ENCODE measurements at places on chromosomes 2 and 18.

DNA sequence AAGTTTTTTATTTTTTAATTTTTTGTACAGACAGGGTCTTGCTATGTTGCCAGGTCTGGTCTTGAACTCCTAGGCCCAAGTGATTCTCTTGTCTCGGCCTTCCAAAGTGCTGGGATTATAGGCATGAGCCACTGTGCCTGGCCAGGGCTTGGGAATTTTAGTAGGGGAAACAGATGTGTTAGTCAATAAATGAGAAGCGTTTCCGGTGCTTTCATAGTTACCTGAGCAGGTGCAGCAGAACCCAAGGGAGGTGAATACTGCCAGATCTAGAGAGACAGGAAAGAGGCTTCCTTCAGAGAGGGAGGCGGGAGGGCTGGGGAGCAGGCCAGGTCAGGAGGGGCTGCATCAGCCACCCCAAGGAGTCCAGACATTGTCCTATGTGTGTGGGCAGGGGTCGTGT lies 30.5 kb upstream of the IMPA2 start:
- no peak for DNase-seq

DNA sequence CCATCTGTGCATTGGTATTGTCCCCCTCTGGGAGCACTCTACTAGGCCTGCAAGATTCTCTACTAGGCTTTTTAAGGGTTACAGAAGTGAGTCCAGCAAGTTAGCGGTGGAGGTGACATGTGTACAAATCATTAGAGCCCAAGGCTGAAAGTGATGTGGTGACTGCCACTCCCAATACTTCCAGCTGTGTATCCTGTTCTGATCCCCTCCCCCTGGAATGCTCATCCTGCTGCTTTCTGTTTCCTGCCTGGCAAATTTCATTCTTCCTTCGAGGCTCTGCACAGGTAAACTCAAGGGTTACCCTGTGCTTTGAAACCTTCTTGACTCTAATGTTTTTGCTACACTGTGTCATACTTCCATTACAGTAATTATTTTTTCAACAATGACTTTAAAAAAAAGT lies 258.5 kb upstream of the REV1 start:
- no peak for DNase-seq

- peak; percentile 58 for DNase-seq
Observed at GRCh38 chr2:172813314-172813888, 77.8 kb downstream of the RAPGEF4 start.

GRCh38 chr2:160458718-160459453 lies 34.7 kb downstream of the RBMS1 start:
- no peak for DNase-seq

DNA sequence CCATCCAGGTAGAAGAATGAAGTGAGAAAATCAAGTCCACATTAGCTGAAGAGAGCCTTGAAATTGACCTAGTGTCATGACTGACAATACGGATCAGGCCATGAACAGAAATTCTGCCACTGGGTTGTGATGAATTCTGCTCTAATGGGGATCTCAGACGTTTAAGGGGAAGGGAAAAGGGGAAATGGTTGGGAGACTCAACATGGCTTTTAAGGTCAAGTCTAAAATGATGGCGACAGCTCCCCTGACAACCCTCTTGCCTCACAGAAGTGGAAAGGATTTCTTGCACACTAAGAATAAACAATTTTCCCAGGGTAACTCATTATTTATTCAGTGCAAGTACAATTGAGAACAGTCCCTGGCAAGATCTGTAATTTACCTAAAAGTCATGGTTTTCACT lies 302.5 kb upstream of the ACVR2A start:
- DNase-seq, result no peak

GRCh38 chr2:165778653-165779451 lies 15.2 kb downstream of the GALNT3 start:
- DNase-seq, result no peak

DNA sequence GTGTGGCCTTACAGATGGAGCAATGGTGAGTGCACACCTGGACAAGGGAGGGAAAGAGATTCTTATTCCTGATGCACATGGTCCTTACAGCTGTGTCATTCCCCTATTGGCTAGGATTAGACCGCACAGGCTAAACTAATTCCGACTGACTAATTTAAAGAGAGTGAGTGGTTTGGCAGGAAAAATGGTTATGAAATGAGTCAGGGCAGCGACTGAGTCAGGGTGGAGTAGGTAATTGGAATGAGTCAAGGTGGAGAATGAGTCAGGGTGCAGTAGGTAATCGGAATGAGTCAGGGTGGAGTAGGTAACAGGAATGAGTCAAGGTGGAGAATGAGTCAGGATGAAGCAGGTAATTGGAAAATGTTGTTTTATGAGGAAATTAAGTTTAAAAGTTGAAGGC lies 1353.7 kb upstream of the LRRTM1 start:
- DNase-seq, result no peak

GRCh38 chr2:37389395-37389794 lies 45.0 kb downstream of the QPCT start:
- no peak for DNase-seq
